ENCODE measurements at places on chromosomes 11 and 22.

DNA sequence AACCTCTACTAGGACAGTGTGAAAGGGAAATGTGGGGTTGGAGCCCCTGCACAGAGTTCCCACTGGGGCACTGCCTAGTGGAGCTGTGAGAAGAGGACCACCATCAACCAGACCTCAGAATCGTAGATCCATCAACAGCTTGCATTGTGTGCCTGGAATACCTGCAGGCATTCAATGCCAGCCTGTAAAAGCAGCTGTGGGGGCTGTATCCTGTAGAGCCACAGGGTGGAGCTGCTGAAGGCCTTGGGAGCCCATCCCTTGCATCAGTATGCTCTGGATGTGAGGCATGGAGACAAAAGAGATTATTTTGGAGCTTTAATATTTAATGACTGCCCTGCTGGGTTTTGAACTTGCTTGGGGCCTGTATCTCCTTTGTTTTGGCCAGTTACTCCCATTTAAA lies 46.3 kb downstream of the PGR start:
- no peak for DNase-seq

GRCh38 chr11:96317571-96317970 lies 25.4 kb downstream of the MAML2 start:
- DNase-seq, result no peak

DNA sequence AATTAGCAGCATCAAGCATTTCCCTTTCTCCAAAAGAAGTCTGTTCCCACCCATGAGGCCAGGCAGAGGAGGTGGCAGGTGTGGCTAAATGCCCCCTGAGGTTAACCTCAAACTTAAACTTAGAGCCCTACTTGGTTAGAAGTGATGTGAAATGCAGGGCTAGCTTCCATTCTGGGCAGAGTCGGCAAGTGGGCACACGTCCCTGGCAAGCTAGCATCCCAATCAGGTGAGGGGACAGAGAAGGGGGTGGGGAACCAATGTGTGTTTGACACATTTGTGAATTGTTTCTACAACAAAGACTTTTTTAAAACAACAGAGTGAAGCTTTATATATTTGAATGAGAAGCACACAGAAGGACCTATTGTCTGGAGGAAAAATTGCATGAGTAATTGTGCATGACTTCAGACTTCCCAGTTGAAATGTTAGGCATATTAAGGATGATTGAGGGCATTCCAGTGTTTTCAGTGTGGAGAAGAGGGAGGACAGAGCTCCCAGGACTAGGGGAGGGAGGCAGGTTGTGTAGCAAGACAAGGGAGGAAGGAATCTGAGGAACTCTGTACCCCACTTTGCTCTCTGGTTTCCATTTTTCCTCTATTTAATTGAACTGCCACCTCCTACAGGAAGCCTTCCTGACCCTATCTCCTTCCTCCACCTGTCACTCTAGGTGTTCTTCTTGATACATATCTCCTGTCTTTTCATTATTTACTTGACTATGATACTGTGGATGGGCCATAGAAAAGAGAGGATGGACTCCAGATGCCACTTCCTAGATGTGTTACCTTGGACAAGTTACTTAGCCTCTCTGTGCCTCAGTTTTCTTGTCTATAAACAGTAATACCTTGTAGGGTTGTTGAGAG lies 83.3 kb upstream of the PICALM start:
- DNase-seq, result no peak

- DNase-seq, result no peak
Measured at GRCh38 chr22:44411226-44412135, 86.6 kb downstream of the RTL6 start.

DNA sequence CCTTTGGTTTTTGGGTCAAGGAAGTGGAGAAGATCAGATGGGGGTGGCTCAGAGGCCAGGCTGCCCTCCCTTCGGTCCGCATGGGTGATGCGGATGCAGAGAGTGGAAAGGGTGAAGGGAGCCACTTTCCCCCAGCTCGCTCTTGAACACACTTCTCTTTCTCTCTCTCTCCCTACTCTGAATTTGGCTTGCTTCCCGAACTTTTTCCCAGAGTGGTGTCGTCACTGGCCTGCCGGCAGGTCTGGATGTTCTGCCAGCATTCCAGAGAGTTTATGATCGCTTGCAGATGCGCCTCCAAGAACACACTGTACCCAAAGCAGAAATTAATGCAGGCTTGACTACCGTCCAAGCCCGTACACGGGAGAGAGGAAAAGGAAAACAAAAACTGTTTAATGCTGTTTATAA lies 103.2 kb downstream of the ZBTB16 start:
- peak; percentile 52 for DNase-seq

DNA sequence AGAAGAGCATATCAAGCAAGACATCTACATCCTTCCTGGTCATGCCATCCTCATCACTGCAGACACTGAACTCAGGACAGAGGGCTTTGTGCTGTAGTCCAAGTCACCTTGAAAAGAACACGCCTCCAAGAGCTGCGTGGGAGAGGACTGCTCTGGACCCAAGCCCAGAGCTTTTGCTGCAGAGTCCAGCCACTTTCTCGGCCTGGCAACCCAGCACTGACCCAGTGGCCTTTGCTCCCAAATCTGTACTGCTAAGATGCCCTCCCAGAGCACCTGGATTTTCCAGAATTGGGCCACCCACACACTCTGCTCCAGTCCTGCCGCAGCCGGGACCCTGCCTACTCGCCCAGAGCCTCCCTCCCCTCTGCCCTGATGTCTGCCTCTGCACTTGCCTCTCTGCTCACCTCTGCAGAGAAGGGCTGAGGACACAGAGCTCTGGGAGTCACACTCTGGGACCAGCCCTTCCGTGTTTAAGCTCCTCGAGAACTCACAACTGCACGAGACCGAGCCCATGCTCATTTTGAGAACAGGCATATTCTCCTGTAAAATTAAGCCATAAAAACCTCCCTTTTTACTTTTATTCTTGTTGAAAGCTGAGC lies 83.8 kb upstream of the CSNK2A3 start:
- DNase-seq, result no peak

GRCh38 chr11:20089367-20089766 lies 70.9 kb downstream of the DBX1 start:
- no peak for DNase-seq

- DNase-seq, result no peak
Measured at GRCh38 chr11:73395297-73396208, 19.4 kb downstream of the RELT start.

- DNase-seq, result no peak
Measured at GRCh38 chr22:36571991-36572390, 43.0 kb upstream of the EIF3D start.

GRCh38 chr11:12287374-12288211 lies 89.8 kb upstream of the PARVA start:
- DNase-seq, result peak; percentile 93

DNA sequence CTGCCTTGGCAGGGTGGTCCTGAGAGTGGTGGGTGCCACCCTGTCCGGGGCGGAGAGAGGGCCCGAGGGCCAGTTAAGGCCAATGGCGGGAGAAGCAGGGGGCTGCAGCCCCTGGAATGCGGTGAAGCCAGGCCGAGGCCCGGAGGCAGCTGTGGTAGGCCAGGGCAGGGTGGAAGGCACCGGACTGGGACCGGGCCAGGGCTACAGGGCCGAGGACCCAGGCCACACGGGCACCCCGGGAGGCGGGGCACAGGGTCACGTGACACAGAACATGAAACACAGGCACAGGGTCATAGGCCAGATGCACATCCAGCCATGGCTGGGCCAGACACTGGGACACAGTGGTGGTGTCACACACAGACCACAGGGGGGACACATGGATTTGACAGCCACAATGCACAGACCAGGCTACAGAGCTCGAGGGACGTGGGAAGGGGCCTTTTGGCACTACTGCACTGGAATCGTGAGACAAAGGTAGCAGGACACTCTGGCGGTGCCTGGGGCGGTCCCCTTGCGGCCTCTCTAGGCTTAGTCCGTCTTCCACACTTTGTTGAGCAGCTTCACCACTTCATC lies 2.8 kb downstream of the SLC25A1 start:
- no peak for DNase-seq

DNA sequence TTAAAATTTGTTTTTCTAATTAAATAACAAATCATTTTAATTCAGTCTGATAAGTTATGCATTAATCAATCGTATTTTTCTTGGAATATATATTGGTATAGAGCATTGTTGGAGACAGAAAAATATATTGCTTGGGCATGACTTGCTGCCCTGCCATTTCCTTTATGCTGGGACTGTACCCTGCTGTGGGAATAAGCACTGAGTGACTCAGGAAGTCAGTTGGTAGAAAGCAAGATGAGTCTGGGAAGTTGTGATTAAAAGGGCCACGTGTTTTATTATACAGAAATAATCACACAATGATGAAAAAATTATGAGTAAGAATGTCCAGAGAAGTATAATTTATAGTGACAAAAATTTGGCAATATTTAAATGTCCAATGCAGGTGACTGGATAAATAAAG lies 139.5 kb downstream of the KIF18A start:
- no peak for DNase-seq

- DNase-seq, result no peak
Measured at GRCh38 chr11:119727523-119728151, 1.4 kb downstream of the NECTIN1 start.

- DNase-seq, result no peak
Measured at GRCh38 chr22:26671317-26672059, 14.1 kb downstream of the MIAT start.

GRCh38 chr22:49767355-49768062 lies 60.2 kb downstream of the BRD1 start:
- DNase-seq, result no peak

- no peak for DNase-seq
Measured at GRCh38 chr11:122187373-122188165, 71.6 kb upstream of the BLID start.

DNA sequence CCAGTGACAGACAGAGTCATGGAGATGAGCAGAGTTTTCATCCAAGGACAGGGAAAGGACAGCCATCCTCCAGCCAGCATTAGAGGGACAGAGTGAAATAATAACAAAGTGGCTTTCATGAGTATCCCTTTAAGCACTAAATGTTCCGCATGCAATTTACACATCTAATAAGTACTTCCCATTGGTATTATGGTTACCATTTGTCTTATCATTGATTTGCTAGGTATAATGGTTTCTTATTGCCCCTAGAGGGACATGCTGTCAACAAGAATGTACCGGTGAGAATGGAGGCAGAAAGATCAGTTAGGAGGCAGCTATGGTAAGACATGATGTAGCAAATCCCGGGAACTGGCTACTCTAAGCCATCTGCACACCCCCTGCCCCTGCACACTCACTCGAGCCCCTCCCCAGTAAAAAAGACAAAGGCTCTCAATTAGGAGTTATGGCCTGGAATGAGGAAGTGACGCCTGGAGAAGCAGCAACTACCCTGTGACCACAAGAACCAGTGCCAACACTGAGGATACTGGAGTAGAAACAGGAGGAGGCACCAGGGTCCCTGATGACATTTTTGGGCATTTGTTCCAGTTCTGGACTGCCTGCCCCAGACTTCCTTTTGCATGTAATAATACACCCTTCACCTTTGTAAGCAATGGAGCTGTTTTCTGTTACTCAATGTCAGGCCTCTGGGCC lies 30.2 kb upstream of the HMGXB4 start:
- no peak for DNase-seq

- no peak for DNase-seq
Measured at GRCh38 chr11:112655371-112655770, 305.8 kb upstream of the NCAM1 start.

DNA sequence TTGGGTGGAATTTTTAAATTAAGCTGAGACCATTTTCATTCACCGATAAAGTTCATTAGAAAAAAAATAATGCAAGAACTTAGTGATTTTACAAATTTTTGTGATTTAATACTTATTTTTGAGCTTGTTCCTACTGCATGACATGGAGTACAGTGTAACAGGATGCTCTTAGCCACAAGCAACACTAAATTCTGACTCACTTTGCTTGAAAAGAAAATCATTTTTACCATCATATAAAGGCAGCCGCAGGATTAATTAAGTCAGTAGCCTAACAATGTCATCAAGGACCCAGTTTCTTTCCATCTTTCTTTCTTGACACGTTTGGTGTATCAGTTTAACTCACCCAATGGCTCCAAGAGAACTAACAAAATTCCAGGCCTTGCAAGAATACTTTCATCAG lies 540.3 kb upstream of the LUZP2 start:
- no peak for DNase-seq

- no peak for DNase-seq
Measured at GRCh38 chr11:100528872-100529416, 158.1 kb upstream of the ARHGAP42 start.

- DNase-seq, result no peak
Measured at GRCh38 chr22:37379085-37379484, 48.2 kb downstream of the ELFN2 start.

DNA sequence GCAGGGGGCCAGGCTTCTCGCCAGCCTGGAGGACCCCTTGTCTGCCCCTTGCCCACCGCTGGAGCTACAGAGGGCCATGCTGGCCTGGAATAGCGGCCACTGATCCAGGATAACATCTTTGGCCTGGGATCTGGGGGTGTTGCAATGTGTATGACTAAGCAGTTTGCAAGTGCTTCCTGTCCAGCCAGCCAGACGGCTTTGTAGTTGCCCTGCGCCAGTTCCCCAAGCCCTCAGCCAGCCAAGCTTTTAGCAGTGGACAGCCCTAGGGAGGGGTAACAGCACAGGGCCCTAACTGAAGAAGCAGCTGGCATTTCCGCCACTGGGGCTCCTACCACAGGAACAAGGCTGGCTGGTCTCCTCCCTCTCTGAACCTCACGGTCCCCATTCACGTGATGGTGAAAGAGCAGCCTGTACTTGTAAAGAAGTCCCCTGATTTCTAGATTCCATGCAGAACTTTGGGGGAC lies 32.1 kb downstream of the UQCR10 start:
- peak; percentile 54 for DNase-seq

DNA sequence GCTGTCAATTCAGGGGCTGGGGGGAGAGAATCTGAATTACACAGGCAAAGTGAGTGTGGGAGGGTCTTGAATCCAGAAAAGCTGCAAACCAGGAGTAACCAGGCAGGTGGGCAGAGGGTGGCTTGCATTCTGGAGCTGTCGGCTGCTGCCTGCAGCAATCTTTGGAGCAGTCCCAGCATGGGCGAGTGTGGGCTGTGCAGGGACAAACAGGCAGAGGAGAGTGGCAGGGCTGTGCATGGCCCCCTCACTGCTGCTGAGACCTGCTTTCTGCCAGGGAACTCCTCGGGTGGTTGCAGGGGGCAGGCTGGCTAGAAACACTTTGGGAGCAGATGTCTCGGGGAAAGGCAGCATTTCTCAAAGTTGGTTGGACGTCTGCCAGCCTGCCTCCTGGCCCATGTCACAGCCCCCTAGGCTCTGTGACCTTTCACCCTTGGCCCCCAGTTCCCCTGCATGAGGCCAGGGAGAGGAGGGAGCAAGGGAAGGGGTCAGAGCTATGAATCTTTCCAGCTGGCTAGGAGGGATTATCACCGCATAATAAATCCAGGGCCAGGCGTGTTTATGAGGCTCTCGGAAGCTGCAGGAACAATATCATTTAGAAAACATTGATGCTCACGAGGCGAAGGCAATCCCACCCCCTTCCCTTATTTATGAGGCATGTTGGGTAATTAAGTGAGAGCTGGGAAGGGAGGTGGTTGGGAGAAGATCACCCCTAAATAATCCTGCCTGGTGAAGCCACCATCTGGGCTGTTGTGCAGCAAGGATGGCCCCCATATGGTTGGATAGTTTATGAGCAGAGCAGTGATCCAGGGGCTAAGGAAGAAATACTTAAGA lies 212.3 kb upstream of the NCAM1 start:
- DNase-seq, result no peak

DNA sequence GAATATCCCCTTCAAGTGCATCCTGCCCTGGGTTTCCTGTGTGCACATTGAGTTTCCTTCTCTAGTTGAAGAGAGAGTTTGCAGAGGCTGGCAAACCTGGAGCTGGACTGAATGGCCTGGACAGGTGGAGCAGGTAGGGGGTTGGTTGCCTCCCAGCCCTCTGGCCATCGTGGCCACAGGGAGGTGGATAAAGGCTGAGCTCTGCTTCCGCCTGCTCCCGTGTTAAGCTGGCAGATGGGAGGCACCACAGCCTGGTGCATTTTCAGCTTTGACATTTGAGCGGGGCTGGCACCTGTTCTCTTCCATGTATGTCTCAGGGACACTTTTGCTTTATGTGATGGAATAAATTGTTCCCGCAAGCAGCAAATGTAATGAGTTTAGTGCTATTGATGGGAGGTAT lies 11.1 kb downstream of the MICAL2 start:
- DNase-seq, result no peak
